IMR-90 (cell line): ENCODE measurements at places on chromosomes 11 and 22.

DNA sequence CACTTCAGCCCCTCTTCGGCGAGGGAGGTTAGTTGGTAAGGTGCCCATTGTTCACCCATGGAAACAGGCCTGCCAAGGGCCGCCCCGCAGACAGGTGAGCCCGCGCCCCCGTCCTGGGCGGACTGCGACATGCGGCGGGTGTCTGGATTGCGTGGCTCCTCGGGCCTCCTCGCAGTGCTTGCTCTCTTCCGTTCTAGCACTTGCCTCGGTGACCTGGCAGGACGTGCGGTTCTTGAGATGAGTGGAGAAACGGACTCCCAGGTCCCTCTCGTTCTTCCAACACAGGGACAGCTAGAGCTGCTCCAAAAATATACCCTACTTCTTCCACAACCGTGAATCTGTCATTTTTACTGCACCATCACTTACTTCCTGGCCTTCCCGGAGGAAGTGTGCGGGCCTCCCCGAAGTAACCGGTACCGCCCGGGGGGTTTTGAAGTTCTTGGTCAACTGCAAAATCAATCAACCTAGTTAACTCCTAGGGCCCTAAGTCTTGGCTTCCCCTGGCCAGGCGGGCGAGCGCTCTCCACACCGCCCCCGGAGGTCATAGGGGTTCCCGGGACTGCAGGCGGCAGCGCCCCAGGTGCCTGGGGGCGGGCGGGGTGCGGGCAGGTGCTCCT lies 745 bp upstream of the ZBTB44 start:
- DNase-seq = no peak

DNA sequence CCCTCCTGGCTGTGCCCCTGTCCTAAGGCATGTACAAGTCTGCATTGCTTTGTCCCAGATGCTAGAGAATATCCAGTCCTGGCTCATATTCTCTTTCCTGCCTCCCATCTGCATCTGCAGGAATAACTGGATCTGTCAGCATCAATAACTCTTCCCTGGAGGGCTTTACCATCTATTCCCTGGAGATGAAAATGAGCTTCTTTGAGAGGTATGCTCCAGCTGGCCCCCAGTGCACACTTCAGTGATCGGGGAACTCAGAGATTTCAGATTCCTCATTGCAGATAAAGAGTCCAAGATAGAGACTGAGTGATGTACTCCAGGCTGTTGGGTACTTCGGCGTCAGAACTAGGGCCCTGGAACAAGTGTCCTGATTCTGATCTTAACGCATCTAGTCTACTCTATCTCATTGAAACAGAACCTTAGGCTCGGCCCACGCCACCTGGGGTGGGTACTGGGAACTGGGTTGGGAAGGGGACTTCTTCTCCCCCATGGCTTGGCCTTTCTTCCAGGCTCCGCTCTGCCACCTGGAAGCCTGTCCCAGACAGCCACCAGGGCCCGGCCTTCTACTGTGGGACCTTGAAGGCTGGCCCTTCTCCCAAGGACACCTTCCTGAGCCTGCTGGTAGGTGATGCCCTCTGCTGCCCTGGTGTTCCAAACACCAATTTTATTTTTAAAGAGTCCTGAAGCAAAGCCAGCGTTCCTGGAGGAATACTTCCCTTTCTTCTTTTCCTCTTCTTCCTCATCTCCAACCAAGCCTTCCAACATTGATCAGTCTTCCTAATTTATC lies 17.8 kb upstream of the GLB1L2 start:
- DNase-seq = no peak

DNA sequence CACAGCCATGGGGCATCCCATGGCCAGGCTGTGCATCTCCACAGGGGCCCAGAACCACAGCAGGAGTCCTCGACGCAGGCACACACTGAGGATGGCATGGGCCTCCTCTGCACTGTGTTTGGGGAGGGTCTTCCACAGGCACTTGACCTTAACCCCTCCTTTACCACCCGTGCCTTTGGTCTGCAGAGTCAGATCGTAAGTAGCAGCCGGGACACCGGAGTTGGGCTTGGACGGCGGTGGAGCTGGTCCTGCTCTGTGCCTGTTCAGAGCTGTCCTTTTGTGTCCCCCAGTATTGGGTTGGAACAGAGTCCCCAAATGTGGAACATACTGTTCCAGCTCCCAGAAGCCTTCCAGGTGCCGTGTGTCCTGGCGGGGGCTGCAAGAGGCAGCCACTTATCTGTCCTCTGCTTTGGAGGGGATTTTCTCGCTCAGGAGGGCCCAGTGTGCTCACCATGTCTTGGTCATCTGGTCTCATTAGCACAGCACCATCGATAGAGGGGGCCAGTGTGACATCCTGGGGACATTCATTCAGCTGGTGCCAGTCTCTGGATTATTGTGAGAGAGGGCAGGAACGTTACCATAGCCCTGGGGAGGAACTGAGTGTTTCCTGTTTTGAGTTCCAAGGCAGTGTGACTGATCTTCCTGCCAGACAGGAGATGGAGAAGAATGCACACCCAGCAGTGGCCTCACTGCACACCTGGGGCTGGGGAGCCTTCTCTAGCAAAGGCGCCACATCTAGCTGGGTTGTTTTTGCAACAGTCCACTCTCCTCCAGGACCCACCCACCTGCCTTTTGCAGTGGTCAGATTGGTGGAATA lies 12.4 kb downstream of the CRELD2 start:
- DNase-seq = peak; percentile 66

DNA sequence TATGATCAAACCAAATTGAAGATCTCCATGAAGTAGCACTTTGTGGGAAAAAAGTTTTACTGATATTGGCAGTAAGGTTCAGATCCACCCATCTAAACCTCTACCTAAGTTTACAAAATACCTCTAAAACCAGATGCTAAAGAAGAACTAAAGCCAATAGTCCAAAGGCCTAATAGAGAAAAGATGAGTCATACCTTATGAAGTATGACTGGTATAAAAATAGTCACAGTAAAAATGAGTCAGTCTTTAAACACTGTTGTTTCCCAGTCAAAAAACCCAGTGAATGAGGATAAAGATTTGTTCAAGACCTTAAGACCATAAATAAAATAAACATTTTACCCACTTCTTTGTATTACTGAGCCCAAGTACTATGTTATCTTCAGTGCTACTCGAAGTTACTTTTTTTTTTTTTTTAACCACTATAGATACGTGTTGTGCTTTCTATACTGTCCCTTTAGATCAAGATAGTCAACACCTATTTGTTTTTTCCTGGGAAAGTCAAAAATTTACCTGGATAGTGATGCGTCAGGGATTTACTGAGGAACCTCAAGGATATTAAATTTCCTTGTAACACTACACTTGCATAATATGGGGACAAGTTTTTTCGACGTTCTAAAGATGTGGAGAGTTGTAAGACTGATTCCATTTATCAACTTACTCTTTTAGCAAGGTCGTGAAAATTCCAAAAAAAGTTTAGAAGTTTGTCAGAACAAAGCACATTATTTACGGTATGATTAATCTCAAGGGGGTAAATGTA lies 87.3 kb downstream of the CCDC73 start:
- peak; percentile 82 for DNase-seq

GRCh38 chr22:44045145-44045544 lies 21.0 kb downstream of the PARVB start:
- peak; percentile 46 for DNase-seq

DNA sequence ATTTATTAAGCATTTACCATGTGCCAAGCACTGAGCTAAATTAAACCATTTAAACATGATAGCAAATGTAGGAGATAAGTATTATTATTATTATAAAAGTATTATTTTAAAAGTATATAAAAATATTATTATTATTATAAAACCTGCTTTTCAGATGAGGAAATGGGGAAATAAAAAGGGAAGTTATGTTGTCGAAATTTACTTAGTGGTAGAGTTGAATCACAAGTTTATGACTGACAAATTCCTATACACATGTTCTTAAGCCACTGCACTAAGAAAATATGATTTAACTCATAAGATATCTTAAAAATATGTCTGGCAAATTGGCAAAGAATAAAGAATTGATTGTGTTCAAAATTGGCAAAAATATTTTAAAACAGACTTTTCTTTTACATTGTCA lies 53.8 kb downstream of the CASP12 start:
- no peak for DNase-seq

DNA sequence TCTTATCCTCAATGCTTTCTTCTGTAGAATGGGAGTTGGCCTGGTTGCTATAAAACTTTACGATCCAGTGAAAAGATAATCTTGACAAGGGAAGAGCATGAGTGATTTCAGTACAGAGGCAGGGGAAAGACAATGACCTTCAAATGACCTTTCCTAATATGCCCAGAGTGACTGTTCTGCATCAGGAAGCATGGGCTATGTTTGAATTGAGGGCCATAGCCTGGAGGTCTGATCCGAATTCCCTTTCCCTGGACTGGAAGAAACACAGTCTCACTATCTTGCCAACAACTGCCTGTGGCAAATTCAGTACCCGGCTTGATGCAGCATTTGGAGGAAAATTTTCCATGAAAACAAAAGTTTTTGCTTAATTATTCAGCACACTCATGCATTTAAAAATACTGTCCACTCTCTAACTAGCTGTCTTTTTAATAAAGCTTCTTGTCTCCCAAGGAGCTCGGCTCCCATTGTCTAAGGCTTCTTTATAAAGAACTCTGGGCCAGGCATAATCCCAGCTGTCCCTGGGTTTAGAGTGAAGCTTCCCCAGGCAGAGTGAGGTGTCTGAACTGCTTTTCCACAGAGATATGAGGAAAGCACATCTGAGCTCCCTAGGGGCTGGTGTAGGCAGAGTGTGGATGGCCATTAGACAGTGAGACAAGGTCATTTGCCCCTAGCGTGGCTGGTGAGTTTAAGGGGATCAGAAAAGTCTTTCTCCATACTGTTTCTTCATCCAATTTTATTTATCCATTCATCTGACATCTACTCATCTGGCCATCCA lies 132.7 kb upstream of the CADM1 start:
- DNase-seq = no peak

- DNase-seq = peak; percentile 89
Observed at GRCh38 chr11:70788248-70789022, 390.1 kb downstream of the CTTN start.

DNA sequence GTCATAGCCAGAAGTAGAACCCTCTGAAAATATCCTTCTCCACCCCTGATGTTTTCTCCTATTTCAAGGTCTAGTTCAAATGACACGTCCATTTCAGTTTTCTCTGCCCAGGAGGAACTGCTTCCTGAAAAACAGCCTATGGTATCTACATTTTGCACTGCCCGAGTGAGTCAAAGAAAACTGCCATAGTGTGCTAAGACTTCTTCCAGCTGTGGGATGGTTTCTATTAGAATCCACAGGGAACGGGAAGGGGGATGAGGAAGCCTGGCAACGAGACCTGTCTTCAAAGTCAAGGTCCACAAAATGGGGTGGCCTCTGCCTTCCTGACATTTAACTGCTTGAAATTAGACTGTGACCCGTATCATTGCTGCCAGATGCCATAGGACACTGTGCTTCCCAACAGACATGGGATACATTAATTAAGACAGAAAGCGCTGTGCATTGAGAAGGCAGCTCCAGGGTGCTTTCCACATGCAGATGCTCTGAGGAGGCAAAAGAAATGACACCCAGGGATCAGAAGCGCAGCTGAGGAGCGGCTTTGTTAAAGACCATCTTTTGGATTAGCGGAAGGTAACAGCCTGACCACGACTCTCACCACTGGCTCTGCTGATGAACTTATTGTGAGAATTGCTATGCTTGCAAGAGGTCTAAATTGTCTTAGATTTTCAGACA lies 39.4 kb upstream of the NUP50 start:
- peak; percentile 33 for DNase-seq

GRCh38 chr11:111624608-111625007 lies 22.4 kb downstream of the SIK2 start:
- DNase-seq = peak; percentile 40

DNA sequence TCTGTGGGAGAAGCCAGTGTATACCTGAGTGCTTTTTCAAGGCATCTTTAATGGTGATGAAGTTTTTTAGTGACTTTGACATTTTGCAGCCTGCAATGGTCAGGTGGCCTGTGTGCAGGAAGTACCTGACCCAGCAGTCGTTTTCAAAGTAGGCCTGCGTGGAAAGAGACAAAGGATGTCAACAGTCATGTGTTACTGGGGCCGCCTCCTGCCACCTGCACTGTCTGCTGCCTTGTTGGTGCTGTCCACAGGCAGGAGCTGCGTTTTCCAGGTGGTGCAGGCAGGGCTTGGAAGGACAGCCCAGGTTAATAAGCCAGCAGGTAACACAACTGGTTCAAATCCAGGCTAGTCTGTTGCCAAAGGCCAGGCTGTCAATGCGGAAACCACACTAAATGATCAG lies 26.5 kb upstream of the NAP1L4 start:
- DNase-seq = no peak

- no peak for DNase-seq
Observed at GRCh38 chr11:62119569-62119968, 4.2 kb upstream of the INCENP start.

DNA sequence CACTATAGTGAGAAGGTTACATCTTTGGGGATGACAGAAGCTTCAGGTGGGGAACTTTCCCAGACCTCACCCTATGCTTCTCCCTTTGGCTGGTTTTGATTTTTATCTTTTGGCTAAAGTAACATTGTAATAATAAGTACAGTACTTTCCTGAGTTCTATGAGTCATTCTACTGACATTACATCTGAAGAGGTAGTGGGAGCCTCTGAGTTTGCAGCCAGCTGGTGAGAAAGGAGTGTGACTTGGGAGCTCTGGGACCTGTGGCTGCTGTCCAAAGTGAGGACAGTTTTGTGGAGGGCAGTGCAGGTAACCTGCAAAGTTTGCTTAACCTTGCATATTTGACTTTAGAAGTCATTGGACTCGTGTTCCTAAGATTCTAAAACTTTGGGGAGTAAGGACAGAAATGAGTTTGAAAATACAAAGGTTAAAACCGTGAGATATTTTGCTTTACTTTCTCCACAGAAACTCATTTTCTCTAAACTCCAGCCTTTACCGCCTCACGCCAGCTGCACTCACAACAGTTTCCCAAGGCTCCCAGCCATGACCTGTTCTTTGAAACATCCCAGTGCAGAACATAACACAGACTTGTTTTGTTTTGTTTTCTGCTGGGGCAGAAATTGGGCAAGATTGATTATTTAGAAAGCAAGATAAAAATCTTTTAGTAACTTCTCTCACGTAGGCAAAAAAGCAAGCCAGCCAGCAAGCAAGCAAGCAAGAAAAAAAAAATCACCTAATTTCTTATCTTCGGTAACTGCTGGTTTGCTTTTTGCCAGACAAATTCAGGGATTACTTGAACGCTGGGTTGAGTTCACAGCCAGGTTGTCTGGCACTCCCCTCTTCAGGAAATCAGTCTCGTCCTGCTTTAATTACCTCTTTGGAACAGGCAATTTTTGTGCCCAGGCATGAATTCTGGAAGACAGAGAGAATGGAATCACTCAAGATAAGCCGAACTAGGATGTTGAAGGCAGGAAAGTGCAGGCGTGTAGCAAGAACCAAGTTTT lies 478.3 kb upstream of the ISX start:
- DNase-seq = no peak

DNA sequence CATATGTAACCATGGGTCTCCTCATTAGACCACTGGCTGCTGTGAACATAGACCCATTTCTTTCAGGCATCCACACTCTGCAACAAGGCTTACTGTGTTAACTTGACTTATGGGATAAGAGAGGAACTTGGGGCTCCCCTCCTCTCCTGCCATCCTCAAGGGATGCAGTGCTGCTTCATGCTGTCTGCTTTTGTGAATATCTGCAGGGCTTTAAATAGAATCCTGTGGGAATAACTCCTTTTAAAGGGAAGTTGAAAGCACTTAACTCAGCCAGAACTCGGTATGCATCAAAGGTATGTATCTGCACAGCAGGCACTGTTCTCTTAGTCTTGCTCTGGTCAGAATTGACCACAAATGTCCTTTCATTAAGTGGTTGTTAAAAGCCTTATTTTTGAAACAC lies 222.5 kb upstream of the KIRREL3 start:
- no peak for DNase-seq

- no peak for DNase-seq
Observed at GRCh38 chr11:60455531-60456042, at the start of gene MS4A1. Gene MS4A1, plus strand, starts transcription at chr11:60455847. Its CDS starts 6,528 bp downstream, at chr11:60462375.

- peak; percentile 83 for DNase-seq
Observed at GRCh38 chr11:28963187-28963586, 855.0 kb downstream of the METTL15 start.

GRCh38 chr11:35629914-35630313 lies 11.7 kb downstream of the FJX1 start:
- DNase-seq = peak; percentile 100
